B cell (primary cell): ENCODE measurements at places on chromosomes 2 and 18. TPM values are rescaled to one million over a fixed set of nuclear protein-coding genes. Genes with fewer than 3 reads are reported as not detected.

The CLEC4F gene
- total RNA-seq = not detected in 2 replicates

The RTP5 gene
- total RNA-seq = not detected in 2 replicates

The CRYBA2 gene
- total RNA-seq = not detected in 2 replicates

The ANKRD53 gene
- total RNA-seq = 0.84 and 1.4 TPM in 2 replicates

The GTF2A1L gene
- total RNA-seq = not detected in 2 replicates

The DLGAP1 gene
- 0.07 and 0.15 TPM in 2 replicates for total RNA-seq

The TUBA3E gene
- not detected in 2 replicates for total RNA-seq

The DAW1 gene
- total RNA-seq = not detected in 2 replicates

The ZSWIM2 gene
- not detected in 2 replicates for total RNA-seq
